ENCODE measurements at places on chromosomes 1 and 21. TPM values are rescaled to one million over a fixed set of nuclear protein-coding genes. Genes with fewer than 3 reads are reported as not detected.

KRTAP19-1 gene
- not detected for total RNA-seq

PODN gene
- total RNA-seq, result not detected

MIXL1 gene
- not detected for total RNA-seq

IRF6 gene
- 0.20 TPM for total RNA-seq

PROX1 gene
- total RNA-seq, result 3.0 TPM

CELA2B gene
- total RNA-seq, result not detected

CRNN gene
- total RNA-seq, result not detected

LCA5L gene
- total RNA-seq, result 0.96 TPM

HSF2BP gene
- total RNA-seq, result 0.49 TPM

ASPM gene
- 119 TPM for total RNA-seq

CNTN2 gene
- not detected for total RNA-seq

INSRR gene
- not detected for total RNA-seq

FLAD1 gene
- 22.5 TPM for total RNA-seq

UBXN10 gene
- 0.10 TPM for total RNA-seq

TNNI3K gene
- total RNA-seq, result not detected

COA6 gene
- 59.0 TPM for total RNA-seq

AADACL3 gene
- not detected for total RNA-seq

GJC2 gene
- 0.39 TPM for total RNA-seq

RNU1-2 gene
- not detected for total RNA-seq

BCL2L15 gene
- not detected for total RNA-seq

LDLRAD1 gene
- total RNA-seq, result not detected

SPRR5 gene
- not detected for total RNA-seq

AMIGO1 gene
- 3.4 TPM for total RNA-seq

S100A5 gene
- total RNA-seq, result 2.2 TPM

COL18A1 gene
- total RNA-seq, result 72.3 TPM

CELF3 gene
- total RNA-seq, result not detected

MPZL1 gene
- total RNA-seq, result 59.1 TPM

NEGR1 gene
- total RNA-seq, result 5.3 TPM

CLEC20A gene
- not detected for total RNA-seq

CATSPERE gene
- 0.29 TPM for total RNA-seq

CNKSR1 gene
- total RNA-seq, result 0.12 TPM

ARHGAP29 gene
- total RNA-seq, result 13.6 TPM

RXRG gene
- 0.39 TPM for total RNA-seq

All from RPMI7951 (cell line).